ENCODE measurements at places on chromosomes 16 and 17. TPM values are rescaled to one million over a fixed set of nuclear protein-coding genes. Genes with fewer than 3 reads are reported as not detected.

SKAP1 gene
- not detected for total RNA-seq

KRT13 gene
- total RNA-seq = not detected

MYO1D gene
- total RNA-seq = 56.5 TPM

PRR35 gene
- total RNA-seq = not detected

MT4 gene
- total RNA-seq = not detected

SPN gene
- not detected for total RNA-seq

SLFN14 gene
- under 0.01 TPM for total RNA-seq

ZNF469 gene
- 0.39 TPM for total RNA-seq

BOLA2B gene
- 26.6 TPM for total RNA-seq

KRT24 gene
- not detected for total RNA-seq

OR3A3 gene
- total RNA-seq = not detected

CCL5 gene
- total RNA-seq = 0.39 TPM

GABARAP gene
- 197 TPM for total RNA-seq

INCA1 gene
- total RNA-seq = 0.39 TPM

KRT31 gene
- not detected for total RNA-seq

PRR29 gene
- total RNA-seq = 0.51 TPM

DNAAF1 gene
- not detected for total RNA-seq

HBA1 gene
- not detected for total RNA-seq

PERCC1 gene
- total RNA-seq = not detected

TBX2 gene
- total RNA-seq = not detected

AOC2 gene
- total RNA-seq = 0.25 TPM

MT3 gene
- total RNA-seq = not detected

IL21R gene
- 0.13 TPM for total RNA-seq

NME1 gene
- total RNA-seq = 89.8 TPM

PRSS8 gene
- total RNA-seq = not detected

PITPNM3 gene
- 0.26 TPM for total RNA-seq

RHBDL3 gene
- 0.13 TPM for total RNA-seq

LPCAT2 gene
- total RNA-seq = 5.9 TPM

EIF3C gene
- 255 TPM for total RNA-seq

ABCC12 gene
- total RNA-seq = not detected

FBXW10B gene
- not detected for total RNA-seq

C16orf54 gene
- total RNA-seq = not detected

TLCD1 gene
- 0.89 TPM for total RNA-seq

C1QTNF8 gene
- not detected for total RNA-seq

ELOB gene
- total RNA-seq = 321 TPM

SLC12A3 gene
- total RNA-seq = not detected

SMIM36 gene
- total RNA-seq = not detected

CD300C gene
- not detected for total RNA-seq

GPRC5C gene
- total RNA-seq = 10.0 TPM

ACSM2B gene
- 0.38 TPM for total RNA-seq

ADAM11 gene
- total RNA-seq = 0.38 TPM

ITGAD gene
- total RNA-seq = not detected

FOXJ1 gene
- total RNA-seq = not detected

MYCBPAP gene
- 0.13 TPM for total RNA-seq

PEX12 gene
- 2.8 TPM for total RNA-seq

HOXB3 gene
- 4.8 TPM for total RNA-seq

TNFRSF13B gene
- total RNA-seq = not detected

MPDU1 gene
- total RNA-seq = 70.0 TPM

PRCD gene
- 0.39 TPM for total RNA-seq

TUFM gene
- total RNA-seq = 109 TPM

MYL11 gene
- total RNA-seq = not detected

AANAT gene
- not detected for total RNA-seq

MFAP4 gene
- total RNA-seq = not detected

ZNF232 gene
- total RNA-seq = 4.9 TPM

YPEL3 gene
- 13.0 TPM for total RNA-seq

Data from dermis microvascular lymphatic vessel endothelial cell (primary cell).